Stimulated activated CD4-positive, alpha-beta T cell treated with anti-CD3 and anti-CD28 coated beads, Interleukin-12 subunit alpha, Interleukin-12 subunit beta, amount 100 ng/mL, for 24 hours (primary cell): ENCODE measurements at places on chromosomes 11 and 22.

- no peak for DNase-seq
Observed at GRCh38 chr11:78832226-78832947, 257.7 kb upstream of the NARS2 start.

- peak; percentile 27 for DNase-seq
Observed at GRCh38 chr11:119363851-119364590, 17.5 kb downstream of the USP2 start.

GRCh38 chr11:113411536-113411935, 24.0 kb downstream of the ANKK1 start:
- DNase-seq, result no peak

- no peak for DNase-seq
Observed at GRCh38 chr11:57432714-57433163, 5.8 kb upstream of the SLC43A3 start.

DNA sequence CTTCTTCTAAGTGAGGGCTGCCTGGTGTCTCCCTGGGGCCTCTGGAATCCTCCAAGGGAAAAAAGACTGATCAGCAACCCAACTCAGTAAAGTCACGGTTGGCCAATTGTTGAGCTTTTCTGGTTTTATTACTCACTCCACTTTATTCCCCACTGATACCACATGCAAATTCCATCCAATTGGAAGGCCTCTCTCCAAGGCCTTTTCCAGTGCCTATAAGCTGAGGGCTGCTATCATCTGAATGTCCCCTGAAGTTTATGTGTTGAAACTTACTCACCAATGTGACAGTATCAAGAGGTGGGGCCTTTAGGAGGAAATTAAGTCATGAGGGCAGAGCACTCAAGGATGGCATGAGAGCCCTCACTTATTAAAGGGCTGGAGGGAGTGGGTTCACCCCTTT, 463.3 kb downstream of the BUD13 start:
- DNase-seq, result no peak

DNA sequence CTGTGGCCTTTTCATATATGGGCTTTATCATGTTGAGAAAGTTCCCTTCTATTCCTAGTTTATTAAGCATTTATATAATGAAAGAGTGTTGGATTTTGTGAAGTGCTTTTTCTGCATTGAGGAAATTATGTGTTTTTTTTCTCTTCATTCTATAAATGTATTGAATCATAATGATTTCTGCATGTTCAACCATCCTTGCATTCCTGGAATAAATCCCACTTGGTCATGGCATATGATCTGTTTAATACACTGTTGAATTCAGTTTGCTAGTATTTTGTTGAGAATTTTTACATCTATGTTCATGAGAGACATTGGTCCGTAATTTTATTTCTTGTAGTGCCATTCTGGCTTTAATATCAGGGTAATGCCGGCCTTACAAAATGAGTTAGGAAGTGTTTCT, 25.8 kb downstream of the PIM3 start:
- no peak for DNase-seq

- no peak for DNase-seq
Observed at GRCh38 chr11:128504486-128504885, 82.9 kb downstream of the ETS1 start.

- no peak for DNase-seq
Observed at GRCh38 chr11:108654994-108655631, 9.8 kb upstream of the DDX10 start.

DNA sequence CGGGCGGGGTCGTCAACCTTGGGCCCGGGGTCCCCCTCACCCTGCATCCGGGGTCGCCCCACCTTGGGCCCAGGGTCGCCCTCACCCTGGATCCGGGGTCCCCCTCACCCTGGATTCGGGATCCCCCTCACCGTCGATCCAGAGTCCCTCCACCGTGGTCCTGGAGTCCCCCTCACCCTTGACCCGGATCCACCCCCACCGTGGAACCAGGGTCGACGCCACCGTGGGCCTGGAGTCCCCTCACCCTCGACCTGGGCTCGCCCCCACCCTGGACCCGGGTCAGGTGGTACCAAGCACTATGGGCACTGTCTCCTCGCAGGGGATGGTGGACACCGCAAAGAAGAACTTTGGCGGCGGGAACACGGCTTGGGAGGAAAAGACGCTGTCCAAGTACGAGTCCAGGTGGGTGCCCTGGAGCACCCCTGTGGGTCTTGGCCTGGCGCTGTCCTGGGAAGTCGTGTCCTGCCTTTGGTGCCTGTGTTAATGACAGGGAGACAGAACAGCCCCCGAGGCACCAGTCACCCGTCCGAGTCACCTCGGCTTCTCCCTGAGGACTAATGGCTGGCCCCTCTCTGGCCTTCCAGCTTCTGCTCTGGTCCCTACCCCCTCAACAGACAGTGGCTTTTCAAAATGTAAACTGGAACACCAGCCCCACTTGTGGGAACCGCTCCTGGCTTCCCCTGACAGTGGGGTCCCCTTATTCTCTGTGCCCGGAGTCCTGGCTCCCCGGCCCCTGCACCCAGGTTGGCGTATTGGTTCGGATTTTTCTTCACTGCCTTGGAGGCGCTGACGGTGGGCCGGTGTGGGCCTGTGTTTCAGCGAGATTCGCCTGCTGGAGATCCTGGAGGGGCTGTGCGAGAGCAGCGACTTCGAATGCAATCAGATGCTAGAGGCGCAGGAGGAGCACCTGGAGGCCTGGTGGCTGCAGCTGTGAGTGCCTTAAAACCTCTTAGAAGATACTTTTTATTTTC, 762 bp downstream of the CRELD2 start:
- DNase-seq, result no peak

GRCh38 chr11:46290598-46291309, 13.3 kb downstream of the CREB3L1 start:
- no peak for DNase-seq

GRCh38 chr22:40289991-40290459, 56.3 kb upstream of the ADSL start:
- DNase-seq, result peak; percentile 48

DNA sequence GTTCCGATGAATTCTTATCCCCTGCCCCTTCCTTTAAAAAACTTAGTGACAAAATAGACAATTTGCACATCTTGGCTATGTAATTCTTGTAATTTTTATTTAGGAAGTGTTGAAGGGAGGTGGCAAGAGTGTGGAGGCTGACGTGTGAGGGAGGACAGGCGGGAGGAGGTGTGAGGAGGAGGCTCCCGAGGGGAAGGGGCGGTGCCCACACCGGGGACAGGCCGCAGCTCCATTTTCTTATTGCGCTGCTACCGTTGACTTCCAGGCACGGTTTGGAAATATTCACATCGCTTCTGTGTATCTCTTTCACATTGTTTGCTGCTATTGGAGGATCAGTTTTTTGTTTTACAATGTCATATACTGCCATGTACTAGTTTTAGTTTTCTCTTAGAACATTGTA, 12.0 kb downstream of the CCND1 start:
- DNase-seq, result no peak

DNA sequence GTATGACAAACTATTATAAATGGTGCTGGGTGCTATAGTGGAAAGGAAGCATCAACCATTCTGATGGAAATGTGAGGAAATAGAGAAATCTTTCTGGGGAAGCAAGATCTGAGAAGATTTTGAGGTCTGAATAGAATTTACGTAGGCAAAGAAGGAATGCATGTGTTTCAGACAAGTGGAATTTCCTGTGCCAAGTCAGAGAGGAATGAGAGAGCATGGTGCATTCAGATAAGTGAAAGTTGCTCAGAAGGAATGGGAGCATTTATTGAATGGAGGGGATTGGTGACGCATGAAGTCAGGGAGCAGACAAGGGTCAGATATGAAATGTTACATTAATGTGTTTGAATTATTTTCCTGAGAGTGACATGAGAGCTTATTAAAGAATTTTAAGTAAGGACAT, 725.5 kb downstream of the METTL15 start:
- no peak for DNase-seq

- DNase-seq, result no peak
Observed at GRCh38 chr11:77276271-77276670, 25.2 kb downstream of the GDPD4 start.

GRCh38 chr11:68322052-68322430, 9.7 kb downstream of the LRP5 start:
- no peak for DNase-seq

- DNase-seq, result peak; percentile 83
Observed at GRCh38 chr11:60913793-60914632, at the start of gene TMEM109. Gene TMEM109, plus strand, starts transcription at chr11:60914158. Its CDS starts 5,536 bp downstream, at chr11:60919694.

DNA sequence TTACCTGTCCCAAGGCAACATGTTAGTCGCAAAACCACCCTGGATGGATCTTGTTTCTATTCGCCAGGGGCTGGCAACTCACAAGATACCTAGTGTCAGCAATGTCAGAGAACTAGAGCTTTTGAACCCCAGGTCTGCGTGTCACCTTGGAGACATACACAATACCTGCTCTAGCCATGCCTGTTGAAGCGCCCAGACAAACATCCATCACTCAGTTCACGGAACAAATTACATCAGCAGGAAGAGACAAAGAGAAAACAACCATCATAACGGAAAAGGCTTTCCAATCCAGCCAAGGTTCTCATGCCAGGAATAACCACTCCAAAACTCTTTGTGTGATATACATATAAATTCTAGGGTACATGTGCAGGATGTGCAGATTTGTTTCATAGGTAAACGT, 2.2 kb downstream of the CD59 start:
- no peak for DNase-seq

- DNase-seq, result no peak
Observed at GRCh38 chr11:64015935-64016845, 19.5 kb upstream of the FLRT1 start.

- no peak for DNase-seq
Observed at GRCh38 chr22:26135806-26136205, 33.5 kb upstream of the SEZ6L start.

- DNase-seq, result no peak
Observed at GRCh38 chr11:125210066-125210465, 45.5 kb downstream of the PKNOX2 start.

GRCh38 chr11:108608548-108608947, 15.0 kb upstream of the EXPH5 start:
- no peak for DNase-seq

- DNase-seq, result no peak
Observed at GRCh38 chr22:50063589-50064393, 5.7 kb upstream of the TTLL8 start.

- no peak for DNase-seq
Observed at GRCh38 chr11:65425971-65426838, 3.6 kb downstream of the NEAT1 start.

DNA sequence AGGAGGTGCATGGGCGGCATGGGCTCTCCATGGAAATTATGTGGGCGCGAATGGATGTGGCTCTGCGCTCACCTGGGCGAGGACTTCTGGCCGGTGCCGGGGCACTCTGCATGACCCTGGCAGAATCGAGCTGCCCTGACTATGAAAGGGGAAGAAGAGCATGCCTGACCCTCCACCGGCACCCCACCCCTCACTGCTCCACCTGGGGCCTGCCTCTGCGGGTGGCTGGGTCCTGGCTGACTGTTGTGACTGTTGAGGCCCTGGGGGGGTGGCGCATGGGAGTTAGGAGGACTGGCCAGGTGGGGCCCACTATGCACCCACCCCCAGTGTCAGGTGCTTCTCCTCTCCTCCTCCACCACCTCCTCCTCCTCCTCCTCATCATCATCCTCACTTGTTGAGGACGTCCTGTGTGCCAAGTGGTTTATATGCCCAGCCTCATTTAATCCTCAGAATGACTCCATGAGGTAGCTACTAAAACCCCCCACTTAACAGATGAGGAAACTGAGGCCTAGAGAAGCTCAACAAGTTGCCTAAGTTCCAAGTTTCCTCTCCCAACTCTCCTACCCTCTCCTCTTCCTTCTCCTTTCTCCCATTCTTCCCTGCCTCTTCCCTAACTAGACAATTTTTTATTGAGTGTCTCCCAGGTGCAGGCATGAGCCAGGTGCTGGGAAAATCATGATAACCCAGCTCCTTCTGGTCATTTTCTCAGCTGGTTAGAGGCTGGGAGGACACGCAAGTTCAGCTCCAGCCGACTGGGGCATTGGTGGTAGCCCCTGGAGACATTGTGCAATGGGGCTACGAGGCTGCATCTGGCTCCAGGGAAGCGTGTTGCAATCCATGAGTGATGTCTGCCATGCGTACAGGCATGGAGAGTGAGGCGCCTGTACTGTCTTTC, 2.3 kb downstream of the MYEOV start:
- DNase-seq, result no peak

GRCh38 chr11:1839924-1840779, 1.4 kb downstream of the TNNI2 start:
- no peak for DNase-seq

GRCh38 chr22:38766076-38766777, 10.4 kb upstream of the SUN2 start:
- DNase-seq, result no peak

- DNase-seq, result no peak
Observed at GRCh38 chr11:90753546-90753945, 530.7 kb upstream of the CHORDC1 start.

DNA sequence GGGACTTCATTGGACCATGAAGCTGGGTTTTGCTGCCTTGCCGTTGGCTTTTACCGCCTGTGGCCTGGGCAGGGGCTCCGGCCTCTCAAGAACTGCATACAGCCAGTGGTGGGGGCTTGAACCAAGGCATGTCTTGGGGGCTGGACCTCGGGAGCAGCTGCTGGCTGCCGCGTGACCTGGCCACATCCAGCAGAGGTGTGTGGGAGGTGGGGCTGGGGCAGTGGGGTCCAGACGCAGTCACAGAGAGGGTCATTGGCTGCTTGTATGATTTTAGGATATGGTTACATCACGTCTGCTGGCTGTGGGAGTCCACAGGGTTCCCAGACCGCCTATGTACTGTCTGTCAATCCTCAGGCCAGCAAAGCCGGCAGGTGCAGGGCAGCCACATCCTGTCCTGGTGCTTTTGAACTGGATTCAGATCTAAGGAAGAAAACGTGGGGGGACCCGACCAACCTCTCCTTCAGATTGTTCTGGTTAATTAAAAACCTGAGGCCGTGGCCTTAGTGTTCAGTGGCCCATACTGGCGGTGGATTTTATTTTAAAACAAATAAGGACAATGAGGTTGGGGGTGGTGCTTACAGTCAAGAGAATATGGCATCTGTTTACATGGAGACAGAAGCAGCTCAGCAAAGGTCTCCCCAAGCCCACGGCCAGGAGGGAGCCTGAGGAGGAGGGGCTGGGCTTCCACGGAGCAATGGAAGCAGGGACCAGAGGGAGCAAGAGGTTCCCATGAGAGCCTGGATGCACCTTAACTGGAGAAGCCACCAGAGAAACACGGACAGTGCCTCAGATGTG, 426.0 kb downstream of the TBC1D22A start:
- no peak for DNase-seq

GRCh38 chr11:2301631-2302305, at the start of the genes C11orf21 and TSPAN32:
Gene C11orf21, minus strand, starts transcription at chr11:2301918. Its CDS starts 110 bp downstream, at chr11:2301808.
Gene TSPAN32, plus strand, starts transcription at chr11:2302013. Its CDS starts 137 bp downstream, at chr11:2302150.
- DNase-seq, result peak; percentile 51

DNA sequence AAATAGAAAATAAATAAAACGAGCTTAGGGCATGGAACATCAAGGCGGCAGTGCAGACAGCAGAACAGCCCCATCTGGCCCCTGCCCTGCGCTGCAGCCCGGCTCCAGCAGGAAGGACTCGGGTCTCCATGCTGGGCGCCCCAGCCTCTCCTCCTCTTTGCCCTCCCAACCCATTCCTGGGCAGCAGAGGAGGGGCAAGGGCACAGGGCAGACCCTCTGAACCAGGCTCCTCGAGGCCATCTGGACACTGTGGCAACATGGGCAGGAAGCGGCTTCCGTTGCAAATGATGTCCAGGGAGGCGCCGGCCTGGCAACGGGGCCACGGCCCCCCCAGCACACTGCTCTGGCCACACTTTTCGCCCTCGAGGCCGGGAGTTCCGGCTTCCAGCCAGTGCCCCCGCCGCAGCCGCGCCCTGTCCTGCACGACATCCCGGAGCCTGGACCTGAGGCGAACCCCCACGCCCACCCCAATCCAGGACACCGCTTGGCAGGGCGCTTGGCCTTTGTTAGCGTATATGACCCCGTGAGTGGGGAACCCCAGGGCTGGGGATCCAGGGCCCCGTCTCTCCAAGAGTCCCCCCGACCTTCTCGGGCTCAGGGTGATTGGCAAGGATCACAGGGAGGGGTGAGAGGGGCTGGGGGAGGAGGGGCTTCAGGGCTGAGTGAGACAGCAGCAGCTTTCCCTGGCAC, 192.1 kb downstream of the IGLL1 start:
- no peak for DNase-seq
